ENCODE measurements at places on chromosomes 4 and X. TPM values are rescaled to one million over a fixed set of nuclear protein-coding genes. Genes with fewer than 3 reads are reported as not detected.

DNA sequence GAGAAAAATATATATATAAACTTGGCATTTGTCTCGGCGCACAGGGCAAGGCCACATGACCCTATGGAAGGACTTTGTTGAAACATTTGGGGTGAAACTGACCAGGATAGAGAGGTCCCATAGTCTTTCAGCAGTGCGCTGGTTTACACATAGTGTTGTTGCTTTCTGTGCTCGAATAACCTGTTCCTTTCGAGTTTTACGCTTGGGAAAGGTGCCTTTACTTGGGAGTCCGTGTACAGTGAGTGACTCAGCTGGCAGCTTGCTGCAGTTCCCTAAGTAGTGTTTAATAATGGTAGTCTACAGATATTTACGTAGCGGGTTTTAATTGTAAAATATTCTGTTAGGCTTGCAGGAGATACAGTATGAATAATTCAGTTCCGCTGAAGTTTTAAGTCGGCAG, 578 bp downstream of the APOOL start:
- DNase-seq = no peak

DNA sequence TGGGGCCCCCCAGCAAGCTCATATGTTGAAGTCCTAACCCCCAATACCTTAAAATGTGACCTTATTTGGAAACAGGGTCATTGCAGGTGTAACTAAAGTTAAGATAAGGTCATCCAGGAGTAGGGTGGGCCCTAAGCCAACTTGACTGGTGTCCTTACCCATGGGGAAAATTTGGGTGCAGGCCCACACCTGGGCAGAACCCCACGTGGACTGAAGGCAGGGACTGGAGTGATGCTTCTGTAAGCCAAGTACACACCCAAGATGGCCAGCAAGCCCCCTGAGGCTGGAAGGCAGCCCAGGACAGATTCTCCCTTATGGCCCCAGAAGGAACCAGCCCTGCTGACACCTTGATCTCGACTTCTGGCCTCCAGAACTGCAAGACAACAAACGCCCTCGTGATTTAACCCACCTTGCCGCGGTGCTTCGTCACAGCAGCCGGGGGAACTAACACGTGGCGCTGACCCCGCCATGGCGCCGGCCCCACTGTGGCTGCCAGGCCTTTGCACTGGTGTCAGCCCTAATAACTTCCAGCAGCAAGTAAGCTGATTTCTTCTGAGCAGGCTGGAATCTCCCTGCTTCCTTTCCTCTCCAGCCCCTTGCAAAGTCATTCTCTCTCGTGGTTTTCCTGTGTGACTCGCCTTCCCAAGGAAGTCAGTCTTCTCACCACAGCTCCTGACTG, 23.2 kb upstream of the MXD4 start:
- DNase-seq = no peak

DNA sequence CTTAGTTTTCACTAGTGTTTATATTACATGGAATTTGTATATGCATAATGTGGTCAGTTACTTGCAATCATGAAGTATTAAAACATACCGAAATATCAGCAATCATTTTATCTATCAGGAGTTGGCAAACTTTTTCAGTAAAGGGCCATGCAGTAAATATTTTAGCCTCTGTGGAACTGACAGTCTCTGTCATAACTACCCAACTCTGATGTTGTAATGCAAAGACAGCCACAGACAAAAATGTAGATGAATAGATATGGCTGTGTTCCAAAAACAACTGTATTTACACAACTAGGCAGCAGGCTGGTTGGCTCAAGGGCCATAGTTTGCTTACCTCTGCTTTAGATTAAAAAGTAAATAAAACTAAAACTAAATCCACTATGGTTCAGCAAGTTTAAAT, 200.2 kb downstream of the HS3ST1 start:
- DNase-seq = no peak

GRCh38 chr4:135594521-135594920, 1392.9 kb upstream of the PABPC4L start:
- DNase-seq = no peak

DNA sequence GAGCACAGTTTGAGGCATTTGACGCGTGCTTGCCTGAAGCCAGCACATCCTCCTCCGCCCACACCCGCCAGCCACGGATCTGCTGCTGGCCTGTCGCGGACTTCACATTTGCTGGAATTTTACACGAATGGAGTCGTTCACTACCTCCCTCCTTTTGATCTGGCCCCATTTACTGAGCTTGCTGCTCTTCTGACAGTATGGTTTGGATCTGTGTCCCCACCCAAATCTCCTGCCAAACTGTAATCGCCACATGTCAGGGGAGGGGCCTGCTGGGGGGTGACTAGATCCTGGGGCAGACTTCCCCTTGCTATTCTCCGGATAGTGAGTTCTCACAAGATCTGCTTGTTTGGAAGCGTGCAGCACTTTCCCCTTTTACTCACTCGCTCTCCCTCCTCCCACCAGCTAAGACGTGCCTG, 19.9 kb upstream of the CPLX1 start:
- DNase-seq = no peak

DNA sequence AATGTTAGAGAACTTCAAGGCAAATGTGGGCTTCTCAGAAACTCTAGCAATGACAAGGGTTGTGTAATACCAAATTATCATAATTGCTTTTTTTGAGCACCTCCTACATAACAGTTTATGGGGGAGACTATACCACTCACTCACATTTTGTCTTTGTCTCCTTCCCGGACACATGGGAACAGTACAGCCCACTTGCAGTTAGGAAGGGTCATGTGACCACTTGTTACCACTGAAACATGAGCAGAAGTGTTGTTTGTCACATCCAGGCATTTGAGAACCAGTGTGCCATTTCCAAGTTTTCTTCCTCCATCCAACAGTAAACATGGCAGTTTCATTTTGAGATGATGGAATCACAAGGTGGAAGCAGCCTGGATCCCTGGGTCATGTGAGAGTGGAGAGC, 6.9 kb downstream of the MAGEA11 start:
- DNase-seq = peak; percentile 12

GRCh38 chr4:9812501-9813340, 31.3 kb downstream of the DRD5 start:
- no peak for DNase-seq

DNA sequence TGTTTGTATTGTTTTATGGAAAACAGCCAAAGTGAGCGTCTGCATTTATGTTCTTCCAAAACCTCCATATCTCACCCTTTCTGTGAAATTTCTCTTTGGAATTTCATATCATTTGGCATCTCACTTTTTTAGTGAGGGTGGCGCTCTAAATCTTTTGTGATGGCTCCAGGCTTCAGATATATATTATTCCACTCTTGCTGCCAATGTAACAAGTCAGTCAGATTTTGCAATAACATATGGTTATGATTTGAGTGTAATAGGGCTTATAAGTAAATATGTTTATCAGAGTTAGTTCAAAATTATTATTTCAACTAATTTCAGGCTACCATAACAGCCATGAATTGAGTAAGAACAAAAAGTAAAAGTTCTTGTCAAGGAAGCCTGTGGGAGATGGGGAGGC, 314.7 kb downstream of the PDGFC start:
- DNase-seq = no peak

GRCh38 chr4:5882947-5883346, 9.9 kb downstream of the CRMP1 start:
- no peak for DNase-seq

The SPATA18 gene
- 9.8 TPM for total RNA-seq

The MAGEA9B gene
- total RNA-seq = not detected

The ARMCX2 gene
- total RNA-seq = 6.7 TPM

The EVC gene
- 4.1 TPM for total RNA-seq

The HNRNPDL gene
- total RNA-seq = 137 TPM

The ERCC6L gene
- 1.7 TPM for total RNA-seq

Data from colonic mucosa (tissue), 4 donors.